Daoy (cell line): ENCODE measurements at places on chromosomes 16 and 17.

GRCh38 chr17:7312432-7313087, 2.6 kb downstream of the GPS2 start:
- DNase-seq, result no peak

- DNase-seq, result peak; percentile 83
Observed at GRCh38 chr17:8488901-8489300, 53.2 kb downstream of the NDEL1 start.

- peak; percentile 66 for DNase-seq
Observed at GRCh38 chr17:73657473-73658116, 13.3 kb upstream of the SDK2 start.

DNA sequence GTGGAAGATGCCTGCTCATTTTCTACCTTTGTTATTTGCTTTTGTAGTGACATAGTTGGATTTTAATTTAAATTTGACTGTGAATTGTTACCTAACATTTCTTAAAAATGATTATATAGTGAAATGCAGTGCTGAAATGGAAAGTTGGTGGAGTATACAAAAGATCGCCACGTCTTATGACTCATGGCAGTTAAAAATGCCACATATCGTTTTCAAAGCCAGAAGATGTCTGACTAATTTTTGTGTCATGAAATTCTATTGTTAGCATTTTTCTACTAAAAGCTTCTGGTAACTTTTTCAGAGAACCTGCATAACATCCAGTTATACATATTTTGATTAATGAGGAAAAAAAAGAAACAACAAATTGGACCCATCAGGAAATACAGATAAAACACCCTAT, 20.6 kb downstream of the MAP2K4 start:
- DNase-seq, result peak; percentile 68

- no peak for DNase-seq
Observed at GRCh38 chr17:11836508-11836907, 160.8 kb downstream of the ZNF18 start.

GRCh38 chr16:2468233-2468724, 2.8 kb upstream of the NTN3 start:
- DNase-seq, result peak; percentile 63

DNA sequence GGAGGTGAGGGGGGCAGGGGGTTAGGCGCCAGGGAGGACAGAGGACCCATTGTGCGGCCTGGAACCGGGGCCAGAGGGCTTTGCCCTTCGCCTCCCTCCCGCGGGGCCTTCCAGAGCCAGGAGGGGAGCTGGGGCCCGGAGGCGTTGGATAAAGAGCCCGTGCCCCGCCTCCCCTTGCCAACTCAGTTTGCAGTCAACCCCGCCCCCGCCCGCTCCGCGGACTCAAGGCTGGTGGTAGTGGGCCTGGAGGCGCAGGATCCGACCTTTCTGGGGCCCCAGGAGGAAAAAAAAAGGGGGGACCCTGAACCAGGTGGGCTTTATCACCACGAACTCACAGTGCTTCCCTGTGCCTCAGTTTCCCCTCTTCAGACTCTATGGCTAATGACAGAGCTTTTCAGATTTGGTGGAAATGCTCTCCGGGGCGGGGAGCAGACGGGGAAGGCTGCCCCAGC, 2.0 kb upstream of the SPHK1 start:
- peak; percentile 73 for DNase-seq

DNA sequence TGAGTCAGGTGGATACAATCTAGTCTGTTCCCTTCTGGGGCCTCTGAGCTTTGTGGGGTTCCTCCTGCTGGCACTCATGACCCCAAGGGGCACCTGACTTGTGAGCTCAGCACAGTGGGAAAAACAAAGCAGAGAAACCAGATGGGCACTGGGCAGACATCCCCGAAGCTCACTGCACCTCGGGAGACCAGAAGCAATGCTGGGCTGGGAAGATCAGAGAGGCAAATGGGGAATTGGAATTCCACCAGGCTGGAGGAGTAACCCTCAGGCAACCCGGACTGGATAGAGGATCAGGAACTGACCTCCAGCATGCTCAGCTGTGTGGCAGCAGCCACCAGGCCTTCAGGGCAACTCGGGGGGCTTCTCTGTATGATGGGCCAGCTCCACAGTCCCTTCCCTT, 50.3 kb downstream of the ABCC12 start:
- DNase-seq, result no peak

DNA sequence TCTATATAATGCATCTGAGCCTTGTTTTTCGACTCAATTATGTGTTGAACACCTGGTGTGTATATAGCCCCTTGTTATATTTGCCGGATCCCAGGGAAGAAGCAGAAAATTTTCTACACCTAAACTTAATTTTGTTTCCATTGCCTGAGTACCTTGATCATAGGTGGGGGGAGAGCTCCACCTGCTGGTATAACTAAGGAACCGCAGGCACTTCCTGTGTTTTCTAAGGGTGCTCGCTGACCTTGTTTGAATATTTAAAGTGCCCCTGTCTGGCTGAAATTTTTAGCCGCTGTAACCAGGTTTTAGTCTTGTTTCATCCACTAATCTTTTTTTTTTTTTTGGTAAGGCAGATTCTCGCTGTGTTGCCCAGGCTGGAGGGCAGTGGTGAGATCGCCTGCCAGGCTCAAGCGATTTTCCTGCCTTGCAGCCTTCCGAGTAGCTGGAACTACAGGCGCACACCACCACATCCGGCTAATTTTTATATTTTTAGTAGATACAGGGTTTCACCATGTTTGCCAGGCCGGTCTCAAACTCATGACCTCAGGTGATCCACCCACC, 6.5 kb upstream of the NUBP1 start:
- peak; percentile 62 for DNase-seq

GRCh38 chr17:9364837-9365430, 210.7 kb downstream of the STX8 start:
- no peak for DNase-seq

DNA sequence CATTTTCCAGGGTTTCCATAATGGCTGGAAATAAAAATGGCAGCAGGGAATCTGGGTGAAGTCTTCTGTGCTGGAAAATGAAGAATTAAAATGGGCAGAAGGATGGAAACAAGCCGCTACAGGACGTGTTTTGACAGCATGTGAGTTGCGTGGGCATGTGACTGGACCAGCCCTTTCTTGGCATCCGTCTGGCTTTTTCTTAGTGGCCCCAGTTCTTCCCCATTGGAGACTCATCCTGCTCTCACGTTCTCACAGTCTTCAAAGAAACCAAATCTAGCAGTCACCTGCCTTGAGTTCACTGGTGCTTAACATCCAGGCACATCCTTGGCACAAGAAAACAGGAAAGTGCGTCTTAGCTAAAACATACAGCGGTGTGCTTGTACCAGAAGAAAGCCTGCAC, 180.2 kb upstream of the CACNG5 start:
- no peak for DNase-seq

DNA sequence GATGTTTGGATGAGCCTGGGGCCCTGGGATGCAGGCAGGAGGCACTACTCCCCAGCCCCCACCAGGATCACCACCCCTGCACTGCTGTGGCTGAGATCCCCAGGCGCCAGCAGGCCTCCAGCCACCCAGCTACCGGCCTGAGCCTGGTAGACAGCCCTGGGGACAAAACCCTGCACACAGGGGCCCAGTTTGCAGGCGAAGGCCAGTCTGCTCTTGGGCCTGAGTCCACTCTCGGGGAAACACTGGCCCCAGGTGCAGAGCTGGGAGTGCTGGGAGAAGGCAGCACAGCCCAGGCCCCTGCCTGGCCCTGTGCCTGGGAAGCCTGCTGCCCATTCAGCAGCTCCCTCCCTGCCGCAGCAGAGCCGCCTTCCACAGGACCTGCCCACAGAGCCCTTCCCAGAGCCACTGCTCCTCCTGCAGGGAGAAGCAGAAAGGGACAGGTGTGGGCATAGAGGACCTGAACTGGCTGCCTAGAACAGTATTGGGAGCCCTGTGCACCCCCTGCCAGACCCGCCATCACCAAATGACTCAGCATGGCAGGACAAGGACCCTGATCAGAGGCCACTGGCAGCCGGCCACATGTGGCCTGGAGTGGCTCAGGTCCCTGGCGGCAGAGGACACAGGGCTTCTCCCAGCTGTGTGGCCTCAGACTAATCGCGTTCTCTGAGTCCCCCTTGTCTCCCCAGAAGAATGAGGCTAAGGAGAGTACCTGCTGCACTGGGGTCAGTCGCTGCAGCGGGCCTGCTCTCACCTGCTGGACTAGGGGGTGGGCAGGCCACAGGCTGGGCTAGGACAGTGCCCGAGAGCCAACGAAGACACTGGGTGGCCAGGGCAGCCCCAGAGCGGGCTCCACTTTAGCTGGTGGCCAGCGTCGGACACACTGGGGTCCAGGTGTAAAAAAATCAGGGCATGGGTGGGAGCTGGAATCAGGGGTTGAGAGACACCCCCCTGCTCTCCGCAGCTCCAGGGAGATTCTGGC, 10.7 kb downstream of the MSRB1 start:
- DNase-seq, result no peak

GRCh38 chr17:35752945-35753764, at the start of gene GAS2L2:
GAS2L2 (minus strand) TSS chr17:35753239; CDS start chr17:35752850, 389 bp downstream.
- DNase-seq, result no peak

- DNase-seq, result peak; percentile 16
Observed at GRCh38 chr17:41402161-41402560, 4.8 kb upstream of the KRT31 start.

- no peak for DNase-seq
Observed at GRCh38 chr16:83501481-83501880, 306.3 kb upstream of the HSBP1 start.

DNA sequence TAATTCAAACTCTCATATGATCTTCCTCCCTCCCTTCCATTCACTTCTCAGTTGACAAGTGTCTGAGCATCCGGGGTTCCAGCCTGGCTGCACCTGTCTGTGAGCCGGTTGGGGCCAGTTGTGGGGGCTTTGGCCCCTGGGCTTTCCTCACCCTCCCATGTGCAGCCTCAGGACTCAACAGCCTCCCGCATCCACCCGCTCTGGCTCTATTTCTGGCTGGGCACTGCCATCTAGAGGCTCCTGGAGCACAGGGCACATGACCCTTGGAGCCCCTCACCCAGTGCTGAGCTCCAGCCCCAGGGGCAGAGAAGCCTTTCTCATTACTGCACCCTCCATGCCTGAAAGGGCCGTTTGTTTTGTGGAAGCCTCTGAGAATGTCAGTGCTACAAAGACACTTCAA, 43.3 kb downstream of the HAPSTR1 start:
- peak; percentile 53 for DNase-seq

DNA sequence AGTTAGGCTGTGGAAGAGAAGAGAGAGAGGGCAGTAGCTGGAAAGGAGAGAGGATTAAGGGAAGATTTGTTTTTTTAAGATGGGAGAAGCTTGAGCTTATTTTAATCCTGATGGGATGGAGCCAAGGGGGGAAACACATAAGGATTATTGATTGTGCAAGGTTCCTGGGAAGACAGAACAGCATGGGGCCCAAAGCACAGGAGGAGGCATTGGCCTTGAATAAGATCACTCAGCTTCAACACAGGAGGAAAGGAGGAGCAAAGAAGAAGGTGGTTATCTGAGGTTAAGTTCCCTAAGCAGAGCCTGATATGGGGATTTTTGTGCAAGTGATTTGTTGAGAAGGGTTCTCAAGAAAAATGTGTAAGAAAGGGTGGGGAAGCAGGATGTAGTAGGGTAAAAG, 169.8 kb downstream of the ABCC12 start:
- DNase-seq, result no peak

DNA sequence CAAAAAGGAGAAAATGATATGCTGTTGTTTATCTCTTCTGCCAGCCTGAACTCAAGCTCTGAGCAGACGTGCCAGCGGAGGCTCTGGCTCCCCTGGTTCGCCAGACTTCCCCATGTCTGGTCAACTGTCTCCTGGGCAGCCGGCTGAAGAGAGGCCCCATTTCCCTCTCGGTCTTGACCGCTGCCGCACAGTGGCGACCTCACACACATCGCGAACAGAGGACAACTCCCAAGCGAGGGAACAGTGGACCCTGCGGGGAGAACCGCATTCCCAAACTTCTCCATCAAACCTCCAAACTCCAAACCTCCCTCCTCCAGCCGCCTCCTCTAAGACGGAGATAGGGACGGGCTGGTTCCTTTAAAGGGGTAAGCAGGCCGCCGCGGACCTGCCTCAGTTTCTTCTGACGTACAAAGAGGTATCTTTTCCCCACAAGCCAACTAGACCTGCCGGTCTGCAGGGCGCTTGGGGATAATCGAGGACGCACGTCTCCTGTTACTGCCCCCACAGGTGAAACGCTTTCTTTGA, 24.9 kb upstream of the RFFL start:
- DNase-seq, result peak; percentile 51

DNA sequence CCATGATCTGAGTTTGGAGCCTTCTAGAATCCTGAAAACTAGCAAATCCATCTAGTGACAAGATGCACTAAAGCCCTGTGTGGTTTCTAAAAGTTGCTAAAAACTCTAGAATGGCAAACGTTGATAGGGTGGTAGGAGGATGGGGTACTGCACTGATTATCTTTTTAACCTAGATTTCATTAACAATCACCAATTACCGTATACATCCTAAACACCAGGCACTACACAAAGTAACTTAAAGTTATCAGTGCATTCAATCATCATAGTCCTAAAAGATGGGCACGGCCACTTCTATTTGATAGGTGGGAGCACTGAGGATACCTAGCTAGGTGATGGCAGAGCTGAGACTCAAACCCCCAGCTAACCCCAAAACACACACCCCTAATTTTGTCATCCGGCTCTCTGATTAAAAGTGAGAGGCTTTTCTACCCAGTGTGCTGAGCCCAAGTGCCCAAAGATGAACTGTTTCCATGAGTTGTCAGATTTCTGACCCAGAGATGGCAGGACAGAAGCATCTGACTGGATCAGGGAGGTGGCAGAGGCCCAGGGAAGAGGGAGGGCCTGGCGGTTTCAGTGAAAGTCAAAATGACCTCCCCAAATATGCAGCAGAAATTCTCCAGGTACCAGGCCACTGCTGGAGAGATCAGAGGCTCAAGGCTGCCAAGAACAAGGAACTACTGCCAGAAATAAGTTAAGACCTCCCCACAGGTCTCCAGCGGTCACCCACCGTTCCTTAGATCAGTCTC, 396.8 kb downstream of the SOX9 start:
- DNase-seq, result no peak

DNA sequence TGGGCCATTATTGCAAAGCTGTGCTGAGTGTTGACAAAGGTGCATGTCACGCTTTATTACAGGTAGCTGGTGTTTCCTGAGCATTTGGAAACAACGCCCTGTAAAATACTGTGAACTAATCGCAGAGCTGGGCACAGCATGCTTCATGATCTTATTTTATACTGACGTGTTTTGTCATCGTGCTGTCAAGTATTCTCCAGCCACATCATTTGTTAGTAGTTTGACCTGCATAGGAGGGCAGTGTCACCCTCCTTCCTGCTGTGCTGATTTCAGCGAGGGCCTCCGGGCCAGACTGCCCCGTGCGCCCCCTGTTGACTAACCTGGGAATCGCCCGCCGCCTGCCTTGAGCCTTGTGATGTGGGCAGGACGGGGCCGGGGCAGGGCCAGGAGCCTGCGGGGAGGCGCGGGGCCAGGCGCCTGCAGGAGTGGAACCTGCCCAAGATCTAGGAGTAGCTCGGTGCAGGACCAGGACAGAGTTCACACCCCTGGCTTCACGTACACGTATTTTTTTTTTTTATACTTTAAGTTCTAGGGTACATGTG, 820.7 kb downstream of the KCNJ18 start:
- DNase-seq, result peak; percentile 54
